ENCODE measurements at places on chromosomes 2 and 18.

- peak; percentile 28 for DNase-seq
Measured at GRCh38 chr2:10434886-10435819, 13.0 kb downstream of the ODC1 start.

DNA sequence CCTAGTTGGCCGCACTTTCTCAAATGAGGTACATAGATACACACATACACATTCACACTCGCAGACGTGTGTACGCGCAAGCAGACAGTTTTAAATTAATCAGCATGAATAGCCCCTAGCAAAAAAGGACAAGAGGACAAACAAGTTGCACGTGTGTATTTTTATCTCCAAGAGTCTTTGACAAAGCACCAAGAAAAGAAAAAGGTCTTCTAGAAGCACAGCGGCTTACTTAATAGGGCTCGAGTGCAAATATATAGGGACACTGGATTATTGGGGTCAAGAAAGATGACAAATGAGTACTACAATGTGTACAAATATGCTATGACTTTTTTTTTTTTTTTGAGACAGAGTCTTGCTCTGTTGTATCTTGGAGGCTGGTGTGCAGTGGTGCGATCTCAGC, 1.7 kb upstream of the BCL2 start:
- DNase-seq = no peak

GRCh38 chr18:3824101-3824500, 374.1 kb downstream of the TGIF1 start:
- DNase-seq = no peak

- DNase-seq = no peak
Measured at GRCh38 chr2:162221064-162221463, 22.2 kb downstream of the FAP start.

DNA sequence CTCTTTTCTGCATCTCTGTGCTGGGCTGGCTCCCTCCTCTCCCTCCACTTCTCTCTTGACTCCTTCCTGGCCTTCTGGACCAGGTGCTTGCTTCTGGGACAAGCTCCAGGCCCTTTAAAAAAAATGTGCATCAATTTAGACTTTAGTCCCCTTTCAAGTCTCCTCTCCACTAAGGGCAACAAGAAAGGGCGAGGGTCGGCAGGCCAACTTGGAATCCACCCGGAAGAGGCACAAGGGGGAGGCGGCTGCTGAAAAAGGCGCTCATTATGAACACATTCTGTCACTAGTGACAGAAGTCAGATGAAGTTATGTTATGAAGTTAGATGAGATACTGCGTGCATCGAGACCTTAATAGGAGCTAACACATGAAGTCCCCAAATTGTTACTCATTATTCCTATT, 13.6 kb upstream of the RHOB start:
- no peak for DNase-seq

- DNase-seq = no peak
Measured at GRCh38 chr2:127818794-127819425, 7.9 kb upstream of the WDR33 start.

- no peak for DNase-seq
Measured at GRCh38 chr2:236657215-236657614, 87.6 kb downstream of the ACKR3 start.

GRCh38 chr18:23397907-23398306, 55.2 kb upstream of the RIOK3 start:
- no peak for DNase-seq

GRCh38 chr2:187900021-187900420, 345.8 kb upstream of the TFPI start:
- no peak for DNase-seq

DNA sequence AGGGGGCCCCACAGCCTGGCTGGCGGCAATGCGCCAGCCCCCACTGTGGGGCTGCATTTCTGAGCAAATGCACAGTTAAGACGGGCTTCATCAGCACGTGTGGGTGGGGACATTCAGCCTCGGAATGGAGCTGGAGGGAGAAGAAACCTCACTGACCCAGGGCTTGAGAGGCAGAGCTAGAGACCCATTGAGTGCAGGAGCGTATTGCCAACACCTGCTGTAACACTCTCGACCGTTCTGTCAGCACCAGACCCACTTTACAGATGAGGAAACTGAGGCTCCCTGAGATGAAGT, 200.9 kb upstream of the RAB6C start:
- no peak for DNase-seq

GRCh38 chr2:30694286-30695055, 112.8 kb downstream of the CAPN13 start:
- no peak for DNase-seq

DNA sequence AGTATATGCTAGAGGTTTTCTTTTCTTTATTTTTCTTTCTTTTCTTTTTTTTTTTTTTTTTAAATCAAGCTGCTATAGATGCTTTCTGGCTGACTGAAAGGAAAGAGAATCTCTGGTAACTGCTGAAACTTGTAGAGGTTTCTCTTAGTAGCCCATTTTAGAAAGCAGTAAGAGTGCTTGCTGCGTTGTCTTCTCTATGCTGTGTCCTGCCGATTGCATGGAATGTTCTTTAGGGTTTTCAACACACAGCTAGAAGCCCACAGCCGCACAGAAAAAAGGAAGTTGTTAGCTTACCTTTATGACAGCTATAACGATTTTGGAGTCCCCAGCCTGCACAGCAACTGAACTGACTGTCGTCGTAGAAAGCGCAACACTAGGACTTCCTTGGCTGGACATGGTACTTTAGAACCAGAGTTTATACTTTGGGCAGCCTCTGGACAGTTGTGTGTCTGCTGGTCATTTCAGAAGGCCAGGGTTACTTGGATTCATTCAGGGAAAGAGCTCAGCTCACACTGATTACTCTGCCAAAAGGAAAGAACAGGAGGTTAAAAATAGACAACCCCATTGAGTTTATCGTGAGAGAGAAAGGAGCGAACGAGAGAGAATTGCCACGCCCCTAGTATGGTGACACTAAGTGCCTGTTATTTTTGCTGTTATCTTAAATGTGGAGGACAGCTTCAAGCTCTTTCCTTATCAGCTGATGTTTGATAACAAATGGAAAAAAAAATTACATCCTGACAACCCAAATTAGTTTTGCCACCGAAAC, at the start of gene CCDC141:
Gene CCDC141, minus strand, starts transcription at position 592 of the 766 bp plus-strand sequence. Its CDS starts 196 bp downstream, at position 396.
- no peak for DNase-seq

- no peak for DNase-seq
Measured at GRCh38 chr18:42548493-42548892, 567.0 kb downstream of the RIT2 start.

GRCh38 chr2:221125691-221126090, 446.4 kb downstream of the EPHA4 start:
- DNase-seq = no peak

GRCh38 chr2:231197706-231198290, 633 bp upstream of the ARMC9 start:
- DNase-seq = no peak

GRCh38 chr2:68250196-68250595, 2.1 kb downstream of the PPP3R1 start:
- DNase-seq = no peak

DNA sequence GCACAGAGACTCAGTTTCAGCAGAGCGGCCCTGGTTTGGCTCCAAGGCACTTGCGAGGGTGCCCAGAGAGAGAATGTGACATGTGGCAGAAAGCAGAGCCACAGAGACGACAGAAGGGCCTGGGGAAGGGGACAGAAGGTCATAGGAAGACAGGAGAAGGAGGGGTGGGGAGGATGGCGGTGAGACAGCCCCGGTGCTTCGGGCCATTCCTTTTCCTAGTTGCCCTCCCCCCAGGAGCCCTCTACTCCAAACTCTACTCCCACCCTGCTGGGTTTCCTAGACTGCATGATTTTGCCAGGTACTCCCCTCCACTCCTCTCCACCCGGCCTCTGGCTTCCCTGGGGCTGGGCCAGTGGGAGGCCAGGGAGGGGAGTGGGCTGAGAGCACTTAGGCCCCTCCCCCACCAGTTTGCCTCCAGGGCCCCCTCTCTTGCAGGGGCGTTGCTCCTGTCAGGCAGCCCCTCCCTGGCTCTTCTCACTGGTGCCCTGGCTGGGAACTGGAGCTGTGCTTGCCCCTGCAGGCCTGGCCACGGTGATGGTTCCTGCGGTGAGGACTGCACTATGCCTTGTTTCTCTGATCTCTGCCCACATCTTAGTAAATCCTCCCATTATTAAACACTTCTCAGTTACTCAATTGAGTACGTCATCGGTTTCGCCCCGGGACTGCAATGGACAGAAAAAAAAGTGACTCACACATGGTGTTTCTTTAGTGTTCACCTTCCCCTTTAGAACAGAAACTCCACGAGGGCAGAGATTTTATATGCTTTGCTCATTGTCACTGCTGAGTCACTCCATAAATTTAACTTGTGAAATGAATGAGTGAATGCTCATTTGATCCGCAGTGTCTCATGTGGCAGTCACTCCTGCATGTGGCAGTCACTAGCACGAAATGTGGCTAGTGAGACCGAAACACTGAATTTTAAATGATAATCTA, 58.7 kb upstream of the SP3 start:
- no peak for DNase-seq

DNA sequence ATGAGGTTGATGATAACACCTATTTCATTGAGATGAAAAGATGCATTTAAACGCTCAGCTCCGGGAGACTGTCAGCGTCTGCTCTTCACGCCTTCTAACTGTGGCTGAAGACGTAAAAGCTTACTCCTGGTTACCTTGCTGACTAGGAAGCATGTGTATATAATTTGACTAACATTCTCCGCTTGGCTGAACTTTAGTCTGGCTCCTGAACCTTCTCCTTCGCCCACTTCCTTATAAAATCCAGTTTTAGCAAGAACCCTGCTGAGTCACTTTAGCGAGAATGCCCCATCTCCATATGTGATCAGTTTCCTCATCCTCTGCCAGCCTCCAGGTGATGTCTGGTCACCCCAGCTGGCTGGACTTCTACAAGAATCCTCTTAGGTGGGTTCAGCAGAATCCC, 12.7 kb upstream of the CREG2 start:
- DNase-seq = no peak

- no peak for DNase-seq
Measured at GRCh38 chr2:65161551-65162100, 31.7 kb upstream of the RAB1A start.

GRCh38 chr2:67666386-67667053, 269.4 kb downstream of the ETAA1 start:
- DNase-seq = peak; percentile 3

Measured in NCI-H1417 treated with DMSO at 0.1 percent for 48 hours (cell line).